ENCODE measurements at places on chromosomes 13 and 19. TPM values are rescaled to one million over a fixed set of nuclear protein-coding genes. Genes with fewer than 3 reads are reported as not detected.

The S1PR4 gene
- total RNA-seq = 0.07 TPM

DNA sequence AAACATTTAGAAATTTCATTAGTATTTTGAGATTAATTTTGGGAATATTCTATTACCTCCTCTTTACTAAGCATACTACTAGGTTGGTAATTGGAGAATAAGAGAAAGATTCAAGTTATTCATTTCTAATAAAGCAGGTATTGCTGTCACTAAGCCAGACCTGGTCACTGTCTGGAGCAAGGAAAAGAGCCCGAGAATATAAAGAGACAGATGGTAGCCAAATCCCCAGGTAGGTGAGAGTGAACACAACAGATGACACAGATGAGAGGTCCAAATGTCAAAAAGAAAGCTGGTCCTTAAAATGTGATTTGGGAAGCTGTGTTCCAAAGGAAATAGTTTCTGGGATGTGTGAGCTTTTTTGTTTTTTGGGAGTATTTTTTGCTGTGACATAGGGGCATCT is 128.6 kb downstream of the ZNF100 start:
- H3K36me3 ChIP-seq = no peaks in the 10 kb centered on the region
- H3K4me3 ChIP-seq = no peak overlapping the region
- H3K27me3 ChIP-seq = no peaks in the 10 kb centered on the region
- H3K27ac ChIP-seq = no peak overlapping the region
- no peak for DNase-seq

DNA sequence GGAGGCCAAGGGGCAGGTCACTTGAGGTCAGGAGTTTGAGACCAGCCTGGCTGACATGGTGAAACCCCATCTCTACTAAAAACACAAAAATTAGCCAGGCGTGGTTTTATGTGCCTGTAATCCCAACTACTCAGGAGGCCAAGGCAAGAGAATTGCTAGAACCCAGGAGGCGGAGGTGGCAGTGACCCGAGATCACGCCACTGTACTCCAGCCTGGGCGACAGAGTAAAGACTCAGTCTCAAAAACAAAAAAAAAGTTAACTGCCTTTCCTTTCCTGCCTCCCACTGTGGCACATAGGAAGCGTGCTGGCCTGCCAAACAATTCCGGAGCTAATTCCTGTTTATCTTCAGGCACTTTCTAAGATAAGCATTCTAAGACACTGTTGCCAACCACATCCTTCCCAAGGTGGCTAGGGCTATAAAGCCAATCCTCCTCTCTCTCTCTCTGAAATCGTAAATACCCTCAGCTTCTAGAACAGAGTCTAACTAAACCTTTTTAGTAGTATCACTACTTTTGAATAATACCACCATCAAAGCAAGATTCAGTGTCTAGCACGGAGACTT is 21.6 kb downstream of the SLC25A30 start:
- H3K27me3 ChIP-seq = no peaks in the 10 kb centered on the region
- no peak for DNase-seq
- no peaks in the 10 kb centered on the region for H3K36me3 ChIP-seq
- no peaks in the 10 kb centered on the region for H3K4me1 ChIP-seq
- no peak overlapping the region for H3K27ac ChIP-seq
- H3K4me3 ChIP-seq = no peak overlapping the region

DNA sequence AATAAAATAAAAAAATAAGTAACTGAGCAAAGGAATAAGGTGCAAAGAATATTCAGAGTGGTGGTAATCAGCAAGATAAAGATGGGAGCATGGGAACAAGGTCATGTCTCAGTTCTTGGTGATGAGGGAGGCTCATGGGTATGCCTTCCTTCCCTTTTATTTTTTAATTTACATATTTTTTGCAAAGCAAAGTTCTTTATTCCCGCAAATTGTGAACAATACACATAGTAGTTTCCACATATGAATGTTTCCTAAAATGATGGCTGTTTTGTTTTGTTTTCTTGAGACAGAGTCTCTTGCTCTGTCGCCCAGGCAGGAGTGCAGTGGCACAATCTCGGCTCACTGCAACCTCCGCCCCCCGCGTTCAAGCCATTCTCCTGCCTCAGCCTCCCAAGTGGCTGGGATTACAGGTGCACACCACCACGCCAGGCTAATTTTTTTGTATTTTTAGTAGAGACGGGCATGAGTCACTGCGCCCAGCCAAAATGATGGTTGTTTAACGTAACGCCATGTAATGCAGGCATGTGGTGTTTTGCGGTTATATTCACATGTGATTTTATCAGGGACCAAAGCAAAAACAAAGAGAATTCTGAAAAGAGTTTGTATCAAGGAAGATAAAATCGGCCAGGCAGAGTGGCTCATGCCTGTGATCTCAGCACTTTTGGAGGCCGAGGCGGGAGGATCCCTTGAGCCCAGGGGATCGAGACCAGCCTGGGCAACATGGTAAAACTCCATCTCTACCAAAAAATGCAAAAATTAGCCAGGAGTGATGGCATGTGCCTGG is 4.5 kb upstream of the ADGRE2 start:
- no peak overlapping the region for H3K4me3 ChIP-seq
- no peaks in the 10 kb centered on the region for H3K4me1 ChIP-seq
- no peaks in the 10 kb centered on the region for H3K36me3 ChIP-seq
- H3K27ac ChIP-seq = no peak overlapping the region

- no peak overlapping the region for H3K4me3 ChIP-seq
- H3K36me3 ChIP-seq = no peaks in the 10 kb centered on the region
- DNase-seq = no peak
- no peaks in the 10 kb centered on the region for H3K4me1 ChIP-seq
- peak overlapping the region; percentile 72 for H3K27ac ChIP-seq
- no peaks in the 10 kb centered on the region for H3K27me3 ChIP-seq
Observed at GRCh38 chr13:73450583-73450982, 391.8 kb downstream of the KLF5 start.

The CGB5 gene
- 1.9 TPM for total RNA-seq

GRCh38 chr19:11465600-11465999 is 15.2 kb downstream of the ELAVL3 start:
- no peaks in the 10 kb centered on the region for H3K27me3 ChIP-seq
- H3K4me3 ChIP-seq = no peak overlapping the region
- H3K27ac ChIP-seq = no peak overlapping the region
- H3K4me1 ChIP-seq = no peaks in the 10 kb centered on the region

GRCh38 chr13:102293723-102294122 is 108.1 kb downstream of the FGF14 start:
- DNase-seq = no peak
- H3K4me1 ChIP-seq = no peaks in the 10 kb centered on the region
- no peak overlapping the region for H3K27ac ChIP-seq

GRCh38 chr19:18731562-18732008 is 48.1 kb downstream of the CRTC1 start:
- H3K36me3 ChIP-seq = no peaks in the 10 kb centered on the region
- H3K27me3 ChIP-seq = no peaks in the 10 kb centered on the region
- peak overlapping the region; percentile 44 for H3K27ac ChIP-seq
- peak; percentile 71 for DNase-seq
- peaks cover 37% of the 10 kb centered on the region for H3K4me1 ChIP-seq

DNA sequence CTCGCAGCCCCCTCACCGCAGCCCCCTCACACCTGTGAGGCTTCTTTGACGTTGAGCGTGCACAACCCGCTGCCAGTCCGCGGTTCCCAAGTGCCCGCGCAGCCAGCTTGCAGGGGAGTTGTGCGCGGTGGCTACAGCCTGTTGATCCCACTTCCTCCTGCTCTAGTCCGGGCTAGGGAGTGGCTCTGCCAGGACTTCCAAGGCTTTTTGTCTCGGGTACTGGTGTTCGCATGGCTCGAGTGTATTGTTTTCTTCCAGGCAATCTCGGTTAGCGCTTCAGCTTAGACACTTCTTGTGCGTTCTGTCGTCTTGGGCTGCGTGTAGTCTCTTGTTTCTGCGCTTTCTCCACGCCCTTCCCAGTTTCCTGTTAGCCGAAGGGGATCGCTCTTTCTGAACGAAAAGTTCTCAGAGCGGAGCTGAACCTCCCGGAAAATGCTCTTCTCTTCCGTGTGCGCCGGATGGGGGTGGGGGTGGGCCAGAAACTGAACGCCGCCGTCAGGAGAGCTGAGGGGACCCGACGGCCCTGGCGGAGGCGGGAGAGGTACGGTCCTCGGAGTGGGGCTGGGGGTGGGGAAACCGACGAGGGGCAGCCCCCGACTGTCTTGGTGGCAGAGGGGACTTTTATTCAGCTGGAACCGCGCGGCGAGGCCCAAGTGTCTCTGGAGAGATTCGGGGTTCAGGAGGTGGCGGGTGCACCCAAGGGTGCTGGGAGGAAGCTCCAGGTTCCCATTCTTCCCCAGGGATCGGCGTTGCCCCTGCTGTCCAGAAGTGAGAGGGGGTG is 697 bp upstream of the DGKH start:
- peaks cover 4% of the 10 kb centered on the region for H3K4me1 ChIP-seq
- no peaks in the 10 kb centered on the region for H3K27me3 ChIP-seq
- peak; percentile 61 for DNase-seq
- no peaks in the 10 kb centered on the region for H3K36me3 ChIP-seq

The KLK12 gene
- not detected for total RNA-seq

GRCh38 chr13:112132142-112132541 is 65.2 kb downstream of the SOX1 start:
- no peaks in the 10 kb centered on the region for H3K36me3 ChIP-seq
- no peak for DNase-seq
- peaks cover 20% of the 10 kb centered on the region for H3K27me3 ChIP-seq
- H3K27ac ChIP-seq = no peak overlapping the region

The ATP8A2 gene
- total RNA-seq = 2.1 TPM

DNA sequence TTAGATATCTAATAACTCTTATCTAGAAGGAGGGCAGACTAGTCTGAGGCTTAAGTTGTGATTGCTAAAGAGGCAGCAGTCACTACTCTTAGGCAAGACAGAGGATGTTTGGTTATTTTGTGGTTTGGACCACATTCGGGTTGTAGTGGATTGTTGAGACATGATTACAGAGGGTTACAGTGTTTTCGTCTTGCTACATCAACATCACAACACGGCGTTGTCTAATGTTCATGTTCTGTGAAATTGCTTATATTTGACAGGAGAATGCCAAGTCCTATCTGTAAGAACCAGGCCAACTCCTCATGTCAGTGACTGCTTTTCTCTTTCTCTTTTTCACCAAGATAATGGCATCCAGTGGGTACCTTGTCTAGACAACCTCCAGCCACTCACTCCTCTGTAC is 16.8 kb upstream of the TM9SF2 start:
- no peaks in the 10 kb centered on the region for H3K36me3 ChIP-seq
- DNase-seq = no peak
- H3K4me3 ChIP-seq = no peak overlapping the region
- no peaks in the 10 kb centered on the region for H3K4me1 ChIP-seq
- no peak overlapping the region for H3K27ac ChIP-seq
- H3K27me3 ChIP-seq = no peaks in the 10 kb centered on the region

DNA sequence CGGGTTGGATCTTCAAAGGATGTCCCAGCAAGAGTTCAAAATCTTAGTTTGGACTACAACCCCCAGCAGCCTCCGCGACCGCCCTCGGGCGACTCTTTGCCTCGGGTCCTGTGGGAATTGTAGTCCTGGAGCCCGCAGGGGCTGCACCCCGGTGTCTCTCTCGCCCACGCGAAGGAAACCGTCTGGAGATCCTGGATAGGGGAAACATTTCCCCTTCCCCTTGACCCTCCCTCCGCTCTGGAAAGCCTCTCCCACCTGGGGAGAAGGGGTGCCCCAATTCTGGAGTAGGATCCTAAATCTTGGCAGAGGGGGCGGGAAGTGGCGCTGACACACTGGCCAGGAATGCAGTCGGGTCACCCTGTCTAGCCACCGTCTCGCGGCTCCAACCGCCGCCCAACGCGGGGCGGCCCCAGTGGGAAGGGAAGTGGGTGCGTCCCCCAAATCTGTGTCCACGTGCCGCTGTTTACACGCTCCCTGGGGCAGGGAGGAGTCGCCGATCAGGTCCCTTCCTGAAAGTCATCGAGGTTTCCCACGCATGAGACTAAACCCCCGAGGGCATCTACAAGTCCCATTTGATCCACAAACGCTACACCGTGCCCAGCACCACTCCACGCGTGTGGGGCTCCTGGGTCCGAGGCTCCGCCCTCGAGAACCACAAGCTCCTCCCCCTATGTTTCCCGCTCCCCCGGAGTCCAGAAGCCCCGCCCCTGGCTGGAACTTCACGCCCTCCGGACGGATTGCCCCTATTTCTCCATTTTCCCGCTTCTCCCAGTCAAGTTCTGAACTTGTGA is 761 bp upstream of the PPP1R13L start:
- peak; percentile 91 for DNase-seq
- H3K27me3 ChIP-seq = peaks cover 23% of the 10 kb centered on the region
- H3K36me3 ChIP-seq = no peaks in the 10 kb centered on the region
- H3K4me3 ChIP-seq = peak overlapping the region; percentile 68
- peak overlapping the region; percentile 92 for H3K27ac ChIP-seq
- H3K4me1 ChIP-seq = peaks cover 6% of the 10 kb centered on the region

- no peak overlapping the region for H3K4me3 ChIP-seq
- no peak for DNase-seq
- no peak overlapping the region for H3K27ac ChIP-seq
- H3K36me3 ChIP-seq = no peaks in the 10 kb centered on the region
- H3K27me3 ChIP-seq = no peaks in the 10 kb centered on the region
Observed at GRCh38 chr13:95418946-95419345, 117.7 kb upstream of the ABCC4 start.

The ADAMTS10 gene
- total RNA-seq = 22.1 TPM

The ELOF1 gene
- 28.1 TPM for total RNA-seq

- H3K27ac ChIP-seq = no peak overlapping the region
- H3K4me1 ChIP-seq = peaks cover 9% of the 10 kb centered on the region
- H3K36me3 ChIP-seq = no peaks in the 10 kb centered on the region
- DNase-seq = peak; percentile 74
Observed at GRCh38 chr19:1001538-1002166, 1.4 kb downstream of the GRIN3B start.

The IGFL3 gene
- total RNA-seq = 2.1 TPM

DNA sequence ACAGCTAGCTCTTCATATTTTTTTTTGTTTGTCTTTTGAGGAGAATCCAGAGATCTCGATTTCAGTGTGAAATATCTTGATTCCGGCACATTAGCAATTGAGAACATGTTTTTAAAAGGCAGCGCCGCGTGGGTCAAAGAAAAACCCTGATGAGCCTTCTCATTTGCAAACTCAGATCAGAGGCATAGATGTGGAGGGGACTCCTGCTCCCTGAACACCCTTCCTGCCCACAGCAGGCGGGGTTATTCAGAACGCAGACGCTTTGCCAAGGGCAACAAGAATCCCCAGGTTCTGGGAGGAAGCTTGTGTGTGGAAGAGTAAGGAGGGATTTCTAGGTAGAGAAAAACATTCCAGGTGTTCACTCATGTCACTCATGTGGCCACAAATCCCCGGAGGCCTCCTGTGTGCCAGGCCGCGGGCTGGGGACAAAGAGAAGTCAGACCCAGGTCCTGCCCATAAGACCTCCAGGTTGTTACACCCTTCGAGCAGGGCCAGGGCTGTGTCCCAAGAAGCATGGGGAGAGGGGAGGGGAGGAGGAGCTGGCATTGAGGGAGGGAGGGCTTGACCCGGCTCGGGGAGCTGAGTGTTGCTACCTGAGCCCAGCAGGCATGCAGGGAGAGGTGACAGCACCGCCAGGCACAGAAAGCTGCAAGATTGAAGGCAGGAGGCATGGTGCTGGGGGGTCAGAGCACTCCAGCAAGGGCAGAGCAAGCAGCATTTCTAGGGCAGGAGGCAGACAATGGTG is 15.9 kb upstream of the IGLON5 start:
- no peaks in the 10 kb centered on the region for H3K36me3 ChIP-seq
- DNase-seq = no peak
- peaks cover 5% of the 10 kb centered on the region for H3K27me3 ChIP-seq
- no peaks in the 10 kb centered on the region for H3K4me1 ChIP-seq
- H3K27ac ChIP-seq = no peak overlapping the region

The CCDC122 gene
- total RNA-seq = 5.3 TPM

The PLK5 gene
- not detected for total RNA-seq

- H3K27me3 ChIP-seq = no peaks in the 10 kb centered on the region
- no peak overlapping the region for H3K4me3 ChIP-seq
- H3K36me3 ChIP-seq = no peaks in the 10 kb centered on the region
Observed at GRCh38 chr13:42645717-42646116, 71.8 kb downstream of the TNFSF11 start.

The FBXL12 gene
- total RNA-seq = 33.1 TPM

GRCh38 chr13:69418319-69418718 is 689.3 kb upstream of the ATXN8OS start:
- no peak overlapping the region for H3K4me3 ChIP-seq
- H3K36me3 ChIP-seq = no peaks in the 10 kb centered on the region
- no peaks in the 10 kb centered on the region for H3K4me1 ChIP-seq
- H3K27ac ChIP-seq = no peak overlapping the region
- no peaks in the 10 kb centered on the region for H3K27me3 ChIP-seq

Measured in hepatocyte (in vitro differentiated cells).